Liver (tissue), 10 donors: ENCODE measurements at places on chromosomes 5 and 9. TPM values are rescaled to one million over a fixed set of nuclear protein-coding genes. Genes with fewer than 3 reads are reported as not detected.

DNA sequence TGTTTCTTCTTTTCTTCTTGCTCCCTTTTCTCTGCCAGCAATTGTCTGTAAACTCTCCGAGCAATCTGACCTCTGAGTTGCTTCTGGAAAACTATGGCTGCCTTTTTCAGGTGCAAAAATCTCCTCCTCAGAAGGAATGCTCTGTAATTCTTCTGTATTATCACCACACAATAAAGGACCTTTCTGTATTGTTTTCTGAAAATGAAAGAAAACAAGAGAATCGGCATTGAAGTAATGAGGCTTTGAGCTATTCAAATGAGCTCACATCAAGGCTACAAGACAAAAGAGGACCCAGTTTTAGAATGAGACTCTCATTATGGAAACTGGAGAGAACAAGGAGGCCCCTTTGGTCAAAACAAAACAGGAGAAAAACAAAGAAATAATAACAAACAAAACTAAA is 86.2 kb upstream of the RETREG1 start:
- DNase-seq = no peak

GRCh38 chr9:88224938-88225337 is 86.7 kb upstream of the SPATA31C2 start:
- no peak for DNase-seq

The NOXA1 gene
- 3.6 TPM for polyA plus RNA-seq

GRCh38 chr5:53019320-53019719 is 30.2 kb downstream of the ITGA2 start:
- DNase-seq = no peak

- DNase-seq = no peak
Observed at GRCh38 chr5:11449966-11450365, 454.3 kb downstream of the CTNND2 start.

DNA sequence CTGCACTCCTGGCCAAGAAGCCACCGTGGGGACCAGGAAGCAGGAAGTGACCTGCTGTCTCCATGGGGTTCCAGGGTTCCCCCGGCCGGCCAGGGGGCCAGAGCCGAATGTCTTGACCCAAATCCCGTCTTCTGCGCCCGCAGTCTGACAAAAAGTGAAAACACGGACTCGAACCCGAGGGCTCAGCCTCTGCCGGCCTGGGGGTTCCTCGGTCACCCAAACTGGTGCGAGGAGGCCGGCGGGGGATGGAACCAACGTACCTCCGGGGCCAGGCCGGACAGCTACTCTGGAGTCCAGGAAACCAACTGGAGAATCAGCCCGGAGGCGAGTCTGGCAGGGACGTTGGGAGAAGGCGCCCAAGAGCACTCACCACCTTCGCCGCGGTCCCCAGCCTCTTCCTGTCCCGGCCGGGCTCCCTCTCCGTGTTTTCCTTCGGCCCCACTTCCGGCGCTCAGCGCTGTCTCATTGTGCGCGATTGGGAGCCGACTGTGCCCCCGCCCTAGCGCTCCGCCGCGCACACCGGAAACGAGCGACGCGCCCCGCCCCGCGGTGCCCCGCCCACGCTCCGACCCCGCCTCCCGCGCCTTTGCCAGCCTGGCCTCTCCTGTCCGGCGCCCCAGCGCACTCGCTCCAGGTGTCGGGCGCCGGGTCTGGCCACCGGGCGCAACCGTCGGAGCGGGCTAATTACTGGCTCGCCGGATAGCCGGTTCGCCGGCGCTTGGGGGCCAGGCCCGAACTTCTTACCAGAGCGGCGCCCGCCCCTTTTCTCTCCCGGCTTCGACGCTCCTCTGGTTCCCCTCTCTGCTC is at the start of gene TUT7:
TUT7 (minus strand) TSS at position 400 of the 807 bp plus-strand sequence. CDS start 1,211 bp downstream, outside the sequence.
- DNase-seq = peak; percentile 99
